ENCODE measurements at places on chromosomes 4 and X.

- DNase-seq: no peak
These were observed 646 bp upstream of the FAM3A start for GRCh38 chrX:154516656-154517100.

GRCh38 chr4:113586072-113586471, 175.5 kb downstream of the CAMK2D start:
- no peak for DNase-seq

DNA sequence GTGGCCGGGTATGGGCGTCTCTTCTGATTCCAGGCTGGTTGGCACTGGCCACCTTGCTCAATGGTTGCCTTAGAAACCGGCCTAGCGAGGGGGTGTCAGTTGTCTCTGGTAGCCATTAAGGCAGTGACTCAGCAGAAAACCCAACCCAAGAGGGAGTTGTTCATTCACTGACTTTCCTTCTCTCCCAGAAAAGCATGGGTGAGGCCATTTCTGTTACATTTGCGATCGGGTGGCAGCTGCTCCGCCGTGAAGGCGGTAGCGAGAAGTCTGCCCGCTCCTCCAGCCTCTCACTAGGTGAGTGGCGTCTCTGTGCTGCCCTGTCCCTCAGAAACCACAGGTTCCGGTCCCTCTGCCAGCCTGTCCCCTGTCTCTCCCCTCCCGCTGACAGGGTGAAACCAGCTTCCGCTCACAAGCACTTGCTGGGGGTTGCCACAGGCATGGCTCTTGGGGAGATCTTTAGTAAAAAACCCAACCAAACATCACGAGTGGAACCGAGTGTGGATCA, 17.4 kb downstream of the IRAK1 start:
- DNase-seq: peak; percentile 68

- DNase-seq: no peak
These were observed 182.0 kb downstream of the ANKRD50 start for GRCh38 chr4:124530464-124531077.

DNA sequence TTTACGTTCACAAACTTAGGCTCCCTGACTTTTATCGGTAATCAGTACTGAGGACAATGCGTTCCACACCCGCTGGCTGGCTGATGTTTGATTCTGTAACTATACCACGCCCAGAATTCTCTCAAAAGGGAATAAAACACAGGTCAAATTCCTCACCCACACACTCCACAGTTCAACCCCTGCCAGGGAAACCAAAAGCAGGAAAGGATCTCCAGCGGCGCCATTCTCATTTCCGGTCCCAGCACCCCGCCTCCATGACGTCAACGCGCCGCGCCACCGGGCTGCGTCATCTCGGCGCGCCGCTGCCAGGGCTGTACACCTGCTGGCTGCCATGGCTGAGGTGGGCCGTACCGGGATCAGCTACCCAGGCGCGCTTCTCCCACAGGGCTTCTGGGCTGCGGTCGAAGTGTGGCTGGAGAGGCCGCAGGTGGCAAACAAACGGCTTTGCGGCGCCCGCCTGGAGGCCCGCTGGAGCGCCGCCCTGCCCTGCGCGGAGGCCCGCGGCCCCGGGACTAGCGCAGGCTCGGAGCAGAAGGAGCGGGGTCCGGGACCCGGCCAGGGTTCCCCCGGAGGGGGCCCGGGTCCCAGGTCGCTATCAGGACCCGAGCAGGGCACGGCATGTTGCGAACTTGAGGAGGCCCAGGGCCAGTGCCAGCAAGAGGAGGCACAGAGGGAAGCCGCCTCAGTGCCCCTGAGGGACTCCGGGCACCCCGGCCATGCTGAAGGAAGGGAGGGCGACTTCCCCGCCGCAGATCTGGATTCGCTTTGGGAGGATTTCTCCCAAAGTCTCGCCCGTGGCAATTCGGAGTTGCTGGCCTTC, at the start of the genes ACOX3 and TRMT44:
TSS of gene ACOX3 (minus strand) at position 232 of the 820 bp plus-strand sequence. CDS start 24,202 bp downstream, outside the sequence.
TSS of gene TRMT44 (plus strand) at position 286 of the 820 bp plus-strand sequence. CDS start at position 332, 46 bp downstream.
- DNase-seq: peak; percentile 95

- no peak for DNase-seq
These were observed 22.6 kb upstream of the PHF8 start for GRCh38 chrX:54066841-54067240.

GRCh38 chrX:80216086-80216485, 201.5 kb downstream of the TBX22 start:
- no peak for DNase-seq

DNA sequence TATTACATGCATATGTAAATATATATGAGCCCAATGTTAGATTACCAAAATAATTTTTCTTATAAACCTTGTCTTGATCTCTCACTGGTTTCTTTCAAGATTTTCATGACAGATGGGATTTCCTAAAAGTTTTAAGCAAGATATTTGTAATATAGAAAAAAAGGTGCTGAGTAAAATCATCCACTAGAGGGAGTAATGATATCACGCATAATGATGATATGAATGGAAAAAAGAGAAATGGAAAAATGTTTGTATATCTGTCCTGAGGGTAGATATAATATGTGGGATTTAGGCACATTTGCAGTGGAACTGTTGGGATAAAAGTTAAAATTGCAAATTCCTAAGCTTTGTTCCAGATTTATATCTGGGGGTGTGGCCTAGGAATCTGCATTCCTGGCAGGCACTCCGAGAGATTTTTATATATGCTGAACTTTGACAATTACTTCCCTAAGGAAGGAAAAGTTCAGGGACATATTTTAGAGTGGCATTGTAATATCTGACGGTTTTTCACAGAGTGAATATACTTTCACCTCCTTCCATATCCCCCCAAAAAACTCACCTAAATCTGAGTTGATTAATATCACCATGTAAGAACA, 60.5 kb downstream of the TMA16 start:
- no peak for DNase-seq

- DNase-seq: no peak
These were observed 1064.0 kb upstream of the SLIT2 start for GRCh38 chr4:19187691-19188090.

DNA sequence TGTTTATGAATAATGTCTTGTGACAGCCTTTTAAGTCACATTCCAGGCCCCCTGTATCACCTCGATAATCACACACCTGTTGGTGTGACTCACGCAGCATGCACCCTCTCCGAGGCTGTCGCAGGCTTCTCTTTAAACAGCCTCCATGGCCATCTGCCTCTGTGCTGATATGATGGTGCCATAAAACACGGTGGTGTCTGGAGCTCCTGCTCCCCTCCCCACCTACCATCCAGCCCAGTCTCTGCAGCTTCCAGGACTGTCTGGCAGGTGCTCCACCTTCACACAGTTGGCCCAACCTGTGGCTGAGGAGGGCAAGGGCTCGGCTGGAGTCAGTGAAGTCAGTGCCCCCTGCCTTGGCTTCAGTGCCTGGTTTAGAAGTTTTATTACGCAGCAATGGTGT, 173.8 kb upstream of the RPL34 start:
- DNase-seq: no peak

DNA sequence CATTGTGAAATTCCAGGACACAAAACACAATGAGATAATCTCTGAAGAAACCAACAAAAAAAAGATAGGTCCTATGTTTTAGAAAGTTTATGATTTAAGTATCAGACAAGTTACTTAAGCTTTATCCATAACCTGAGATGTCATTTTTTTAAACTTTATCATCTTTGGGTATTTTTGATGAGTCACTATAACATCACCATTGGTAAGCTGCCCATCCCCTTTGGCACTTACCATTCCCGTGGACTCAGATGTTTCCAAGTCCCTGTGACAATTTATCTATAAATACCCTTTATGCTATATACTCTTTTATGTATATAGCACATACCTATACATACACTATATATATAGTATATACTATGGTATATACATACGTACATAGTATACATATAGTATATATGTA, 198.9 kb upstream of the GEMIN8 start:
- no peak for DNase-seq

DNA sequence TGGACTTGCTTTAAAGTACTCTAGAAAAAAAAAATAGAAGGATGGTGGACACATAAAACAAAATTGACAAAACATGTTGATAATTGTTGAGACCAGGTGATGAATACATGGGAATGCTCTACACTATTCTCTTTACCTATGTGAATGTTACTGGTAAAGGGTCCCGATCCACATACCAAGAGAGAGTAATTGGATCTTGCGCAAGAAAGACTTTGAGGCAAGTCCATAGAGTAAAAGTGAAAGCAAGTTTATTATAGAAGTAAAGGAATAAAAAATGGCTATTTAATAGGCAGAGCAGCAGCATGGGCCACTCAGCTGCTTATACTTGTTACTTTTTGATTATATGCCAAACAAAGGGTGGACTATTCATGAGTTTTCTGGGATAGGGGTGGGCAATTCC, 34.0 kb upstream of the PRR32 start:
- no peak for DNase-seq

DNA sequence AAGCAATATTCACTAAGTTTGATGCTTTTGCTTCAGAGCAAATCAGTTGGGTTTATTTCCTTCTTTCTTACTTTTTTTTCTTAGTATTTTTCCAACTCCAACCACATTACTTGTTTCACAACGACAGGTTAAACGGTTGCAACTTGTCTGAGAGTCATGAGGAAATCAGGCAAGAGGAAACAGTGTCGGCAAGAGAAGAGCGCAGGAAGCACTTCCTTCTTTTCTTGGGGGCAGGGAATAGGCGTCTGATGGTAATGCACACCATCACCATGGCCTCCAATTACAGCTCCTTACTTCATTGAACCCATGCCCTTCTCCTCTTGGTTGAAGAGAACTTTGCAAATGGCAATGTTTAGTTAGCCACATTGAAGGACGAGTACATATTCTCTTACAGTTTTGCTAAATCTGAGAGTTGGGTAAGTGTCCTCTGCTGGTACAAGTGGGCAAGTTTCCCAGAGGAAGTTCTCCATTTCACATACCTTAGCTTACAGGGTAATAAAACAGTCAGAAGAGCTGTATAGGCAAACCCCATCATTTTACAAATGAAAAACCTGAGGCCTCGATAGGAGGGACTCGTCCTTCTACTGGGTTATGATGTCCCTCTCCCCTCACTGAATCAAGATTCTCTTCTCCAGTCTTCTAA, 8.3 kb upstream of the CXCL8 start:
- no peak for DNase-seq

DNA sequence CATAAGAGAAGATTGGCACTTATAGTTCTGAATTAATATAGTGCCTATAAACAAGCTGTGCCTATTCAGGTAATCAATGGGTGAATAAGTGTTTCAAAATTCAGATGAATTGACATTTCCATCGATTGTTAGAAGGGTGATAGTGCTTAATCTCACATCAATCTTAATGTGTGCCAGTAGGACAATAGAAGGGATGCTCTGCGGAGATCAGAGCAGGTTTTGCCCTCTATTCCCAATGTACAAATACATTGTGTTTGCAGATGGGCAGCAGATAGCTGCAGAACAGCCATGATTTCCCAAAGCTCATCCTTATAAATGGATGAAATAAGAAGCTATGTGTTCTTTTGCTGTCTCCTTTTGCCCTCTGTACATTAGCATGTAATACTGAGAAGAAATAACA, 7.2 kb downstream of the MAB21L2 start:
- DNase-seq: no peak

GRCh38 chr4:139455126-139455538, 1.2 kb downstream of the RAB33B start:
- no peak for DNase-seq

- DNase-seq: no peak
These were observed 1203.5 kb downstream of the PCDH7 start for GRCh38 chr4:31923634-31924033.

DNA sequence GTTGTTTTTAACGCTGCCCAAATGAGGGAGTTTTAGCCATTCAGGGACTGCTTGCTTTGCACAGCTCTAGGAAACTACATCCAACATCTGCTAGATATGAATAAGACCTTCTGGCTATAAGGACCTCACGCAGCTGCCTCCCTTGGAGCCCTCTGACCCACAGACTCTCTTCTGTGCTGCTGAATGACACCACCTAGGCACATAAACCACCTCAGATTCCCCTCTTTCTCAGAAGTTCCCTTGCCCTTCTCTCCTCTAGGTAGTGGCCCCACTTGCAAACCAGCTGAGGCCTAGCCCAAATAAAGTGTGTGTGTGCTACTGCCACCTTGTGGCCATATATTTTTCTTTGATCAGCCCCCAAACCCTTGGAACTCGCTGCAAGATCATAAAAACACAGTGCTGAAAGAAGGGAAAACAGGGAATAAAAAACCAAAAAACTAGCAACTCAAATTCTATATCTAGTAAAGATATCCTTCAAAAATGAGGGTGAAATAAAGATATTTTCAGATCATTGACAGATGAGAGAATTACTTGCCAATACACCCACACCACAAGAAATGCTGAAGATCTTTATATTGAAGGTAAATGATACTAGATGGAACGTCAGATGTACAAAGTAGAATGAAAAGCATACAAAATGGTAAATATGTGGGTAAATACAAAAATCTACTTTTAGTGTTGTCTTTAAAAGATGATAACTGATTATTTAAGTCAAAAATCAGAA, 265.9 kb downstream of the ADAMTS3 start:
- DNase-seq: peak; percentile 28

GRCh38 chr4:62119195-62119594, 919.1 kb downstream of the ADGRL3 start:
- no peak for DNase-seq

- DNase-seq: no peak
These were observed 29.6 kb upstream of the NKRF start for GRCh38 chrX:119635799-119636198.

- DNase-seq: peak; percentile 32
These were observed 80.8 kb downstream of the HMGN5 start for GRCh38 chrX:81120936-81121371.

DNA sequence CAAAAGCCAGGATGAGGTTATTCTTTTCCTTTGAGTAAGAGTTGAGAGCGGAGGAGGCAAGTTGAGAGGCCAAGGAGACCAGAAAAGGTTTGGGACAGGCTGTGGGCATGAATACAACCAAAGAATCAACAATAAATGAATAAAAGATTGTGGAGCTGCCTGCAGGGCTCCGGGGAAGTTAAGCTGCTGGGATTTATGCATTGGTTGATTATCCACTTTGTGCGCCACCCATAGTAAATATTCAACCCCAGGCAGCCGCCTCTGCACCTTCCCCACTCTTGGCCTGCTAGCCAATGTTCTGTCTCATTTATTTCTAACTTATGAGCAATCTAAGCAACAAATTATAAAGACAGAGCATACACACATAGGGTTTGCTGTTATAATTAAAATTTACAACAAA, 28.2 kb upstream of the IGSF1 start:
- DNase-seq: no peak

DNA sequence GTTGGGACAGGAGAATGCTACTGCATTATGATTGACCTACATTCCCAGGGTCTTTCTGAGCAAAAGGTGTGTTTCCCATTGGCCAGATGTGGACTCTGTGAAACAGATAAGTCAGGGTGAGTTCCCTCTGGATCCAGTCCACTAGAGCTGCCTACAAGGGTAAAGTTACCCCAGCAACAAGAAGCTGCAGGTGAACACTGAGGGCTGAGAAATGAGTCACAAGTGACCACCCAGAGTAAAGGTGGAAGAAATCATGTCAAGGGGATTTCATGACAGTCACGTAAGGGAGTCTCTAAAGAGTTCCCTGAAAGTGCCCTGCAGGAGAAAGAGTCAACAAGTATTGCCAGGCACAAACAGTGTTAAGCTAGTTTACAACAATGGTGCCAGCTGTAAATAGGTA, 16.3 kb downstream of the F8A1 start:
- DNase-seq: no peak

GRCh38 chr4:98314791-98315565, 53.8 kb downstream of the RAP1GDS1 start:
- DNase-seq: no peak

- DNase-seq: no peak
These were observed 17.6 kb downstream of the SUPT20HL1 start for GRCh38 chrX:24377911-24378468.

- DNase-seq: no peak
These were observed 69.4 kb upstream of the PJA1 start for GRCh38 chrX:69234624-69235023.

Measured in activated CD4-positive, alpha-beta memory T cell treated with anti-CD3 and anti-CD28 coated beads, Interleukin-2, amount 10 ng/mL, durations not matched to agents 7 days and 5 days (primary cell).